Stimulated activated CD4-positive, alpha-beta T cell treated with anti-CD3 and anti-CD28 coated beads, Interleukin-4, amount 100 ng/mL, for 4 hours (primary cell): ENCODE measurements at places on chromosomes 16 and 17.

DNA sequence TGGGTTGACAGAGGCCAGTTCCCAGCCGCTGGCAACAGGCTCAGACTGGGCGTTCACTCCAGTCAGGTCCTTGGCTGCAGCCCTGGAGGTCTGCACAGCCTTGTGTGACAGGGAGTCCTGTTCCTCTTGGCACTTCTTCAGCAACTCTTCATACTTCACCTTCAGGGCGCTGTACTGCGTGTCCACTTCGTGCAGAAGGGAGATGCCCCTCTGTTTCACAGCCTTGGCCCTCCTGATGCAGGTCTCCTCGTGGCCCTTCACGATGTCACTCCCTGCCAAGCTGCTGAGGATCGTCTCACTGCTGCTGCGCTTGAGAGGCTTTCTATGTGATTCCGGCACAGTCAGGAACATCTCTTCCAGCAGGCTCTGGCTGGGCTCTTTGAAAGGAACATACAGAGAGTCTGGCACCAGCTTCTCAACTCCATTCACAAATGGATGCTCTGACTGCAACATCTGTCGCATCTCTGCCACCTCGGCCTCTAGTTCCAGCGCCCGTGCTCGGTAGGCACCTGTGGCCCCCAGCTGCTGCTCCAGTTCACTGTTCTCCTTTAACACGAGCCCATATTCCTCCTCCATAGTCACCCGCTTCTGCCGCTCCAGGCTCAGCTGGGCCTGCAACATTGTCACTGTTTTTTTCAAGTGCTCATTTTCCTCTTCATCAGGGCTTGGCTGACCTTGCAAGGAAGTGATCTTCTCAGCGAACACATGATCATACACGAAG lies 27.2 kb downstream of the CDR2 start:
- no peak for DNase-seq

GRCh38 chr16:27199736-27200135 lies 3.6 kb upstream of the KDM8 start:
- no peak for DNase-seq

DNA sequence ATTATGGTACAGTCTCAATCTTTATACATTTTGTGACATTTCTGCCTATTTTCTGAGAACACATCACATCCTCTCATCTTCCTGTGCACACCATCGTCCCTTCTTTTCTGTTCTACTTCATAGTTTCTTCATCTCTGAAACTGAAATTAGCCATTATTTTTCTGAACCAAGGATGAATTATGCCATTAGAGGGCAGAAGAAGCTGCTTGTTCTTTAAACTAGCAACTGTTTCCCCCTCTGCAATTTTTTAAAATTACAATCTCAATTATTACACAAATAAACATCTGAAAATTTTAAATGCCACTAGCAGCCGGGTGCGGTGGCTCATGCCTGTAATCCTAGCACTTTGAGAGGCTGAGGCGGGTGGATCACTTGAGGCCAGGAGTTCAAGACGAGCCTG lies 41.3 kb downstream of the RBBP6 start:
- DNase-seq = no peak

GRCh38 chr17:37239690-37240334 lies 136.0 kb upstream of the C17orf78 start:
- DNase-seq = no peak

GRCh38 chr17:14092808-14093207 lies 23.5 kb downstream of the COX10 start:
- no peak for DNase-seq

DNA sequence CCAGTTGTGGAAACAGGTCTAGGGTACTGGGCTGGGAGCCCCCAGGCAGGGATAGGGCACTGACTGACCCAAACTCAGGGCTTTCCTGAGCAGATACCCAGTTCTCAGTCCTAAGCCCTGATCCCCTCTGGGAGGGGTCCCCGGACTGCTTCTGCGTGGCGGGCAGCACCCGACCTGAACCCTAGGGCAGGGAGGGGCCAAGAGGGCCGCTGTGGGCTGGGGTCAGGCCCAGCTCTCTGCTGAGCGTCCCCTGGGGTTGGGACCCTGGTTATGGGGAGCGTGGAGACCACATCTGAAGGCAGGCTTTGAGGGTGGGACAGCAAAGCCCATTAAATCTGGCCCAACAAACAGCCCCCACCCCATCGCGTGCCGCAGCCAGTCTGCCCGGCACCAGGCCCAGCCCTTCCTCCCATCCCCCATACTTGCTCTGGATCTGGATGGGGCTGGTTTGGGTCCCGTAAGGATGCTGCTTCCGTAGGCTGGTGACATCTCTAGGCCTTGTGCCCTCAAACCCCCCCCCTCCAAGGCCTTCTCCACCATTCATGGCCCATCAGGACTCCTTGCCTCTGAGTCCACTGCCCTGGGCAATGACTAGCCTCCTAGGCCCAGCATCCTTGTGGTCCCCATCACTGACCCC lies 691 bp upstream of the FAM83G start:
- DNase-seq = no peak

DNA sequence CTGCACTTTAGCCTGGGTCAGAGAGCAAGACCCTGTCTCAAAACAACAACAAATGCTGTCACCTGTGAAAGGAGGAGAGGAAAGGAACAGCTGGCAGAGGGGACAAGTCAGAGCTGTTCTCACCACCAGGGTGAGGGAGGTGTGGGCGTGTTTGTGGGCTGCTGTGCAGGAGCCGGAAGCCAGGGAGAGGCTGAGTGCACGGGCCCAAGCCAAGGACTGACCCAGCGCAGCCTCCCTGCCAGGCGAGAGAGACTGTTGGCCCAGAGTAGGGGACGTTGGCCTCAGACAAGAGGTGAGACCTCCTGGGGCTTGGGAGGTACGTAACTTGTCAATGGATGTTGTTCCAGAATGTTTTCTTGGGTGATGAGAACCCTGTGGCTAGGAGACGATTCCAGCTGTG lies 10.7 kb downstream of the SPNS2 start:
- DNase-seq = no peak

- DNase-seq = no peak
Observed at GRCh38 chr17:60138769-60139437, 10.9 kb upstream of the CA4 start.

GRCh38 chr16:85094812-85095211 lies 17.5 kb downstream of the CIBAR2 start:
- no peak for DNase-seq

- no peak for DNase-seq
Observed at GRCh38 chr16:85235991-85236817, 123.9 kb upstream of the CIBAR2 start.

- peak; percentile 79 for DNase-seq
Observed at GRCh38 chr16:1492923-1493745, at the start of gene TELO2. TELO2 (plus strand) TSS chr16:1493360; CDS start chr16:1494282, 922 bp downstream.

GRCh38 chr16:85522842-85523601 lies 90.1 kb upstream of the GSE1 start:
- no peak for DNase-seq

GRCh38 chr17:56011406-56012131 lies 141.7 kb upstream of the ANKFN1 start:
- DNase-seq = no peak

- DNase-seq = no peak
Observed at GRCh38 chr16:15975172-15975571, 25.8 kb downstream of the ABCC1 start.

- DNase-seq = no peak
Observed at GRCh38 chr17:40497695-40498094, 3.7 kb downstream of the TNS4 start.
